ENCODE measurements at places on chromosomes 5 and 9.

DNA sequence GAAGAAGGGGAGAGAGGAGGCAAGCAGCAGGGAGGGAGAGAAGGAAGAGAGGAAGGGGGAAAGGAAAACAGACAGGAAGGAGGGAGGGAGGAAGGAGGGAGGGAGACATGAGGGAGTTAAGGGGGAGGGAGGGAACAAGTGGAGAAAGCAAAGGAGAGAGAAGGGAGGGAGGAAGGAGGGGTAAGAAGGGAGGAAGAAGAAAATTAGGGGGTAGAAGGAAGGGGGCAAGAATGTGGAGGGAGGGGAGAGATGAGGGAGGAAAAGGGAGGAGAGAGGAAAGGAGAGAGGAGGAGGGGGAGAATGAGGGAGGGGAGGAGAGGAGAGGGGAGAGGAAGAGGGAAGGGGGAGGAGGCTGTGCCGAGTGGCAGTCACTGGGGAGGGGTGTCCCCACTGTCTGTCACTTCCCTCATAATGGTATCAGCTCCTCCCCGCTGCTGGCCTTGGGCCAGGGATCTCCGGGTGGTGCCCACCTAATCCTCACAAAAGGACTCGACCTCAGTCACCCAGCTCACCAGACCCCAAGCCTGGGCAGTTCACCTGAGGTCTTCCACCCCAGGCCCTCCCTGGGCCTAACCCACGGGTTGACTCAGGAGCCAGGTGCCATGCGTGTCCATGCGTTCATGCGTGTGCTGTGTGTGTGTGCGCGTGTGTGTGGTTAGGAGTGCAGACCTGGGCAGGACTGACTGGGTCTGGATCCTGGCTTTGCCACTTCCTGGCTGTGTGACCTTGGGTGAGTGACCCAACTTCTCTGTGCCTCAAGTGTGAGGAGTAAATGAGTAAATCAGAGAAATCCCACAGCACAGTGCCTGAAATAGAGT, 18.1 kb downstream of the C9orf50 start:
- no peak for DNase-seq

DNA sequence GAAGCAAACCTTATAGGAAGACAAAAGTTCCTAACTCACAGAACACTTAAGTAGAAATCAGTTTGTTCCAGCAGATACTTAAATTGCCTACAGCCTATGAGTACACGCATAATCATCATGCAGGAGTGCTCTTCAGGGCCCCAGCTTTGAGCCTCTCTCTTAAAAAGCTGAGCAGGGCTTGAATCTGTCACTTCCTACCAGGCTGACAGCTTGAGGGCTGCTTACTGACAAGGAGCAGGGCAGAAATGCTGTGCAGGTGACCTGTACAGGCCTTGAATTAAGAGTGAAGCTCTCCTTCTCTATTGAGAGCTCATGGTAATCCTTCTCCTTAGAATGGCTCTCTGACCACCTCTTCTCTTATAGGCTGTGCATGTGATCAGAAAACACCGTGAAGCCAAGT, 66.5 kb upstream of the MAST4 start:
- no peak for DNase-seq

DNA sequence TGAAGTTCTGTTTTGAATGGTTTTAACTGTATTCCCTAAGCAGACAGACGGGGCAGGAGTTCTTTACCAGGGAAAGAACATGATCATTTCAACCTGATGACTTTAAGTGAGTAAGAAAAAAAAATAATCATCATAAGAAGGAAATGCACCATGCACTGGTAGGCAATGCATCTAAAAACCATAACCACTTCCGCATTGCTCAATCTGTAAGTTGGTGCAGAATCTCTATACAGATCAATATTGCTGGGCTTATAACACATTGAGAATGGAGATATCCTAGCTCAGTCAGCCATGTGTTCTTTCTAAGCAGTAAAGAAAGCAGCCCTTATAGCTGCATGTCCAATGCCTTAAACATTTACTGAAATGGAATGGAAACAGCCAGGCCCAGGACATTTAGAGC, 407.1 kb upstream of the DMAC1 start:
- no peak for DNase-seq

GRCh38 chr5:178210073-178210535, 5.8 kb downstream of the HNRNPAB start:
- no peak for DNase-seq

DNA sequence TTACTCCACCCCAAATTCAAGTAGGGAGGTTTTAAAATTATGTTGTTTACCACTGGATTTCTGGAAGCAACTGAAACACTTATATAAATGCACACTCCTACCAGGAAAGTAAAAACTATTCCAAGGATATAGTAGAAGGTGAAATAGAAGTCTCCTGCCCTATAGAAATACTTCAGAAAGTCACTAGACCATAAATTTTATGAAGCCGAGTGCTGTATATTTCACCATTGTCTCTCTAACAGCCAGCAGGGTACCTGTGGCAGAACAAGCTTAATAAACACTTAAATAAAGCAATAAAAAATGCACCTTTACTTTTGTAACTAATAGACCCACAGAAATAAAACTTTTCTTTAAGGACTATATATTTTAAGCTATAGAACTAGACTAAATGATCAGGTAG, 631.6 kb downstream of the PDE4D start:
- no peak for DNase-seq

- DNase-seq, result no peak
These were observed 721.5 kb upstream of the DMAC1 start for GRCh38 chr9:8521112-8521511.

- DNase-seq, result no peak
These were observed 5.3 kb downstream of the SLC1A3 start for GRCh38 chr5:36611520-36612274.

GRCh38 chr5:119301906-119302305, 53.9 kb upstream of the TNFAIP8 start:
- no peak for DNase-seq

- DNase-seq, result peak; percentile 61
These were observed 754 bp downstream of the ZFR start for GRCh38 chr5:32443541-32444430.

GRCh38 chr9:72217306-72217842, 68.1 kb downstream of the GDA start:
- no peak for DNase-seq

- DNase-seq, result no peak
These were observed 1456.4 kb upstream of the ACO1 start for GRCh38 chr9:30928045-30928444.

DNA sequence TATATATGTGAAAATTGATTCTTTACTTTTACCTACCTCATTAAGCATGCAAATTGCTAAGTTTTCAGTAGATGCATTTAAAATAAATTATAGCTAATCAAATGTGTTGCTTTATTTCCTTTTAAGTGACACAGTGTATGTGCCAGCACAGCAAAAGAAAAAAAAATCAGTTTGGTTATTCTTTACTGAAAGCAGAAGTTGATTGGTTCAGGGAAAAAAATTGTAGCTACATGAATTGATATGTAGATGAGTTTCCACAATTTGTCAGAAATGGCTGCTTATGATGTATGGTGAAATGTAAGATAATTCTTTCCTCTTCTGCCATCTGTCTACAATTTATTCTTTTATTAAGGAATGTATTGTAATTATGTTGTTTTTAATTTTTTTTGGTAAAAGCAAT, 57.8 kb downstream of the PARP8 start:
- DNase-seq, result no peak

- no peak for DNase-seq
These were observed 269.9 kb downstream of the MAN2A1 start for GRCh38 chr5:109959652-109960051.

- DNase-seq, result no peak
These were observed 128.4 kb downstream of the MAST4 start for GRCh38 chr5:66724349-66725139.

DNA sequence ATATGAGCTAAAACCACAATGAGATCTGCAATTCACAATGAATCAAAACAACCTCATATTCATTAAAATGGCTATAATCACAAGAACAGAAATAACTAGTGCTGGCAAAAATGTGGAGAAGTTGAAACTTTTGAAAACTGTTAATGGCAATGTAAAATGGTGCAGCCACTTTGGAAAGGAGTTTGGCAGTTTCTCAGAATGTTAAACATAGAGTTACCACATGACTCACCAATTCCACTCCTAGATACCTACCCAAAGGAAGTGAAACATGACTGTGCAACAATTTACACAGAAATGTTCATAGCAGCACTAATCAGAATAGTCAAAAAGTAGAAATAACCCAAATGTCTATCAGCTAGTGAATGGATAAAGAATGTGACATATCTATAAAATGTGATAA, 862.2 kb downstream of the DTWD2 start:
- DNase-seq, result no peak

DNA sequence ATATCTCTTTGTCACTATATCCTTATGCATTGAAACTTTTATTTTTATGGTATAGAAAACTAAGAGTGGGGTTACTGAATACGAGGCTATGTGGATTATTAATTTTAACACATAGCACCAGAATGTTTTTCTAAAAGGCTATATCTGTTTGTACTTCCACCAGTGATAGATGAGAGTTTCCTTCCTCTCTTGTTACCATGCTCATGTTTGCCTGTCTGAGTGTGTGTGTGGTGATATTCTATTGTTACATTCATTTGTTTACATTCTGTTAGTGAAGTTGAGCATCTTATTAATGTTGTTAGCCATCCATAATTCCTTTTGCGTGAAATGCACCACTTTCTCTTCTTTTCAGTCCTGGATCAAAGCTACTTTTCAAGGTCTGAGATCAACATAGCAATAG, 54.1 kb upstream of the ALDH1A1 start:
- no peak for DNase-seq

DNA sequence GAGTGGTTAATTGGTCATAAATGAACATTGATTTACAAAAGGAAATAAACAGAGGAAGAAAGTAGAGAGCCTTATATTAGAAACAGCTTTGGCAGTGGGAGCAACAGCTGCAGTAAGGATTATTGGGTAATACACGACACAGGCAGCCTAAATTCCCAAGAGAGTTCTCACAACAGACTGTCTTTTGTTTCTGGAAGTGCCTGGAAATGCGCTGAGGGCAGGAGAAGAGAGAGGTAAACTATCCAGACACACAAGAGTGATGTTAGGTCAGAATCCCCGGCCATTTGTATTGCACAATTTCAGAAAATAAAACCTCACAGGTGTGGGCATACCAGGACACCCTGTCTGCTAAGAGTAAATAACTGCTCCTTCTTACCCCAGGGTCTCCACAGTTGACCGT, 450.4 kb upstream of the CTNND2 start:
- DNase-seq, result no peak

- DNase-seq, result no peak
These were observed 9.6 kb downstream of the PIP5K1B start for GRCh38 chr9:68714416-68715180.

GRCh38 chr5:174459071-174459702, 265.2 kb upstream of the MSX2 start:
- no peak for DNase-seq

DNA sequence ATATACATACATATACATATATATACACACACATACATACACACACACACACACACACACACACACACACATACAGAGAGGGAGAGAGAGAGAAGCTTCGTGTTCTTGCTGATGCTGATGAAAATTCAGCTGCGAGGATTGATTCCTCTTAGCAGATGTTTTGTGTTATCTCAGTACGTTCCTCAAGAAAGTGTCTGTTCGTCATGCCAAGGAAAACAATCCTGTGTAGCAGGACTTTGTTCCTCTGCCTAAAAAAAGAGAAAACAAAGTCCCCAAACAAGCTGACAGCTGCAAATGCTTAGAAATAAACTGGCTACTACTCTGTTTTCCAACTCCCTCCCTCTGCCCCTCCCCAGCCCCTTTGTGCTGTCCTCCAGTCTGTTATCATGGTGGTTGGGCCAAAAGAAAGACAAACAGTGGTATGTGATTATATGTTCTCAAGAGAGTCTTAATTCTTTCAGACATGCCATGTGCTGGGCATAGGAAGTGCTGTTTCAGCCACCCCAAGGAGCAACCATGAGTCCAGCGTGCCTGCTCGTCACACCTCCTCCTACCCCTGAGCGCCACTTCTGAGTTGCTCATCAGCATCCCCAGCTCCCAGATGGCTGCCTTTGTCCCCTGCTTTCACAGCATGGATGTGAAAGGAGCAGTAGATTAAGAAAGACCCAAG, 71.5 kb upstream of the EQTN start:
- DNase-seq, result no peak

GRCh38 chr9:26947736-26948135, 694 bp upstream of the PLAA start:
- no peak for DNase-seq

GRCh38 chr5:180069589-180070247, 1.8 kb downstream of the RNF130 start:
- DNase-seq, result no peak

GRCh38 chr9:15542624-15543023, 10.2 kb upstream of the CCDC171 start:
- no peak for DNase-seq

DNA sequence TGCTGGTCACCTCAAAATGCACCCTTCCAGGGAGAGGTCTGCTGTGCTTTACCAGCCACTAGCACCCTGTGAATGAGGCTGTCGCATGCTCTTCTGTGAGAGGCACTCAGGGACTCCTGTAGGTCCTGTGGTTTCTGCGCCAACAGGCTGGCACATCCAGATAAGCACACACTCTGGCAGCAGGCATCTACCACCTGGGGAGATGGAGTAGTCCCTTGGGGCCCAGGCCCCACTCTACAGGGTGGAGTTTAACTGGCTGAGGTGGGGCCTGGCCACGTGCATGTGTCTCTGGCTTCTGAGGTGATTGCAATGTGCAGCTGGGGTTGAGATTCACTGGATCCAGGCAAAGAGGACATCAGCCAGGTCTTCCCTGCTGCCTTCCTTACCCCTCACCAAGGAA, 32.3 kb downstream of the TMEM174 start:
- no peak for DNase-seq

DNA sequence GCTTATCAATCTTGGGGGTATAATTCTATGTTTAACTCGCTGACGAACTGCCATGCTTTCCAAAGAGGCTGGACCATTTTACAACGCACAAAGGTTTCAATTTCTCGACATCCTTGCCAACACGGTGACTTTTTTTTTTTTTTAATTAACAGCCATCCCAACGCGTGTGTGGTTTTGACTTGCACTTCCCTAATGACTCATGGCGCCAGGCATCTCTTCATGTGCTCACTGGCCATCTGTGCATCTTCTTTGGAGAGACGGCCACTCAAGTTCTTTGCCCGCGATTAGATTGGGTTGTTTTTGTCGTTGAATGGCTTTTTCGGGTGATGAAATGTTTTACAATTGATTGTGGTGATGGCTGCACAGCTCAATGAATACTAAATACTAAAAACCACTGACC, 12.5 kb upstream of the CARD9 start:
- DNase-seq, result no peak

- DNase-seq, result no peak
These were observed 848.5 kb upstream of the WWC1 start for GRCh38 chr5:167442922-167443321.

DNA sequence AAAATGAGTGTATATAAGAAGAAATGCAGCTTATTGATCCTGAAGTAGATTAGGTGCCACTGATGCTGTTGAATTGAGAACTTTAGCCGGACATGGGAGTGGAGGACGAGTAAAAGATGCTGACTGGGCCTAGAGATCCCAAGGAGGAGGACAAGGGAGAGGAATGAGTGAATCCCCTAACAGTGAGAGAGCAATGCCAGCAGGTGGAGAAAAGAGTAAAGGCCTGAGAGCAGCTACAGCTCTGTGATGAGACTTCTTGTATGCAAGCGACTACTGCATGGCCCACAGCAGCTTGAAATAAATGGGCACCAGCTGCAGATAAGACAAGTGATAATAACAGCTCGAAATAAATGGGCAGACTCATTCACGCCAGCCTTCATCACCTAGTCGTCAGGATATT, 44.5 kb upstream of the JMY start:
- no peak for DNase-seq

All from GM10248 (cell line).